ENCODE measurements at places on chromosomes 11 and 22. TPM values are rescaled to one million over a fixed set of nuclear protein-coding genes. Genes with fewer than 3 reads are reported as not detected.

The PATE4 gene
- total RNA-seq, result not detected

The C11orf65 gene
- 0.36 TPM for total RNA-seq

GRCh38 chr11:62922653-62923431 lies 1.7 kb upstream of the CHRM1 start:
- no peaks in the 10 kb centered on the region for H3K36me3 ChIP-seq
- H3K4me1 ChIP-seq, result peaks cover 47% of the 10 kb centered on the region
- peak overlapping the region; percentile 54 for H3K4me3 ChIP-seq
- H3K27me3 ChIP-seq, result peaks cover 79% of the 10 kb centered on the region
- H3K27ac ChIP-seq, result no peak overlapping the region

- DNase-seq, result no peak
- no peaks in the 10 kb centered on the region for H3K27me3 ChIP-seq
- peaks cover 21% of the 10 kb centered on the region for H3K36me3 ChIP-seq
- peak overlapping the region; percentile 96 for H3K4me3 ChIP-seq
- peaks cover 37% of the 10 kb centered on the region for H3K4me1 ChIP-seq
Measured at GRCh38 chr11:119029340-119030028, 1.2 kb downstream of the SLC37A4 start.

DNA sequence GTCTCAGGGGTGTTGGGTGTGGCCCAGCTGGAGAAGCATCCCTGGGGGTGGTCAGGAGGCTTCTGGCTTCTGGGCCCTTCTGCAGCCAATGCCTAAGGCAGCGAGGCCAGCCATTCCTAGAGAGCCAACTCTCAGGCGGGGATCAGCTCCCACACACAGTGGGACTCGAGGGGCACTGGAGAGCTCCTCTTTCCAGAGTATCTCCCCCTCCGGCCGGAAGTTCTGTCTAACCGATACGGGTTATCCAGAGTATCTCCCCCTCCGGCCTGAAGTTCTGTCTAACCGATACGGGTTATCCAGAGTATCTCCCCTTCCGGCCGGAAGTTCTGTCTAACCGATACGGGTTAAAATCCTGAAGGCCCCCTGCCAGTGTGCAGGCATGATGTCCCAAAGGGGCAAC lies 71.2 kb upstream of the B3GAT1 start:
- no peak for DNase-seq
- H3K4me3 ChIP-seq, result no peak overlapping the region
- no peaks in the 10 kb centered on the region for H3K36me3 ChIP-seq
- H3K27ac ChIP-seq, result no peak overlapping the region
- no peaks in the 10 kb centered on the region for H3K4me1 ChIP-seq
- H3K27me3 ChIP-seq, result peaks cover 96% of the 10 kb centered on the region

DNA sequence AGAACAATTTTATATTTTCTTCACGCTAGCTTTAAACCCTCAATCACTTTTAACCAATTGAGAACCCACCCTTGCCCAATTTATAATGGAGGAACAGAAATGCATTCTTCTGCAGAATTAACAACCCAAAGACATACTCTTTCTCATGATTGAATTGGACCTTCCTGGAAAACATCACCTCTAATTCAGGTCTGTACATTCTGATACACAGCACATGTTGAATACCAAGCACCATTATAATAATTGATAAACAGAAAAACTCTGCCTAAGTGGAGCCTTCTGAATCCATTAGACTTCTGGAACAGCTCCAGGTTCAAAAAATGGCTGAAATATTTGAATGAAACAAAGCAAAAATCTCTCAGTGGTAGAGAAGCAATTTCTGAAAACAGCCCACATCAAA lies 105.4 kb downstream of the FAM76B start:
- no peaks in the 10 kb centered on the region for H3K27me3 ChIP-seq
- peaks cover 45% of the 10 kb centered on the region for H3K4me1 ChIP-seq
- no peaks in the 10 kb centered on the region for H3K36me3 ChIP-seq
- no peak overlapping the region for H3K4me3 ChIP-seq
- DNase-seq, result no peak
